Stimulated activated CD8-positive, alpha-beta memory T cell treated with anti-CD3 and anti-CD28 coated beads, Interleukin-15, amount 100 ng/mL, for 24 hours (primary cell): ENCODE measurements at places on chromosomes 6 and 20.

DNA sequence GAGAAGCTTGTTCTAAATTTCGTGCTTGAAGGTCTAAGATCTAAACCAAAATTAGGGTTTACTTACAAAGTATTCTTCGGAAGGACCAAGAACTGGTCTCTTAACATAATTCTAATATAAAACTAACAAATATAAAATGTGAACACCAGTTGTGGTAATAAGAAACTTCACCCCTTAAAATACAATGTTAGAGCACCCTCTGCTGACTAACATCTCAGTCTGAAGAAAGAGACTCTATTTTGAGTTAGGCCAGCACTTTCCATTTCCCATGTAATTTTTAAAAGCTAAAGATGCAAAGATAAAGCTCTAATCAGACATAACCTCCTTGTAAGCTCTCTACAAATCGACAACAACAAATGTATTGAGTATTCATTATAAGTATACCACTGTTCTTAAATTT, 24.6 kb downstream of the ATG5 start:
- no peak for DNase-seq

DNA sequence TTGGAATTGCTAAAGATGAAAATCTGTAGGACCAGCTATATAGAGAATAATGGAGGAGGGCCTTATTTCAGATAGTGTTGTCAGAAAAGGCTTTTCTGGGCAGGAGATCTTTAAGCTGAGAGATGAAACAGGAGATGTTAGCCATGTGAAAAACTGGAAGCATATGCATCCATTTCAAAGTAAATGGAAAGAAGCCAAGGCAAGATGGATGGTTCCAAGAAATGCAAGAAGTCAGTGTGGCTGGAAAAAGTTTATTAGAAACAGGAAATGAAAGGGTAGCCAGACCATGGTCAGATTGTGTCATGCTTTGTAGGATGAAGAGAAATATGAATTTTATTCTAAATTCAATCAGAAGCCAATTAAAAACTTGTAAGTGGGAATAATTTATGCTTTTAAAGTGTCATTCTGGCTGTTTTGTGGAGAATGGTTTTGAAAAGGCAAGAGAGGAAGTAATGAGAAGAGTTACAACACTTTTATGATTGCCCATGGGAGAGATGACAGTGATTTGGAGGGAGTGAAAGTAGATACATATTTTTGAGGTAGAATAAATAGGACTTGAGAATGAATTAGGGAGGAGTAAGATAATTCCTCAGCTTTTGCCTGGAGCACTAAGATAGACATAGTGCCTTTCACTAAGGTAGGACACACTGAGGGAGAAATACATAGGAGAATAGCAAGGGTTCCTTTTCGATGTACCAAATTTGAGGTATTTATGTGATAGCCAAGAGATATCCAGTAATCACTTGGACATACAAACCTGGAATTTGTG, 620.1 kb downstream of the HTR1B start:
- no peak for DNase-seq

- no peak for DNase-seq
These were observed 175.7 kb upstream of the SNX9 start for GRCh38 chr6:157647261-157647915.

DNA sequence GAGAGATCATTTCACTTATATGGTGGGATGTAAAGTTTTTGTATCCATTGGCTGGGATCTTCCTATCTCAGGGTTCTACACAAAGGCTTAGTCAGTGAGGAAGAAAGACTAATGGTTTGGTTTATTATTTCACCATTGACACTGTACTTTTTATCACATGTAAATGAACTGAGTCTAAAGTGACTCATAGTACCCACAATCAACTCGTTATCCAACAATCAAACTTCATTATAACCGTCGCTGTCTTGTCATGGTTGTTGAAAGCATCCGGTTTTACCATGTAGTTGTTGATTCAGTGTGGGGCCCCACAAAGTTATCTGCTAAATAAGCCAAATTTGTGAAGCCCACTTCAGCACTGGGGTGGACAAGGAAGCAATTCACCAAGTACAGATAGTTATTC, 55.8 kb upstream of the MTRF1L start:
- DNase-seq, result no peak

DNA sequence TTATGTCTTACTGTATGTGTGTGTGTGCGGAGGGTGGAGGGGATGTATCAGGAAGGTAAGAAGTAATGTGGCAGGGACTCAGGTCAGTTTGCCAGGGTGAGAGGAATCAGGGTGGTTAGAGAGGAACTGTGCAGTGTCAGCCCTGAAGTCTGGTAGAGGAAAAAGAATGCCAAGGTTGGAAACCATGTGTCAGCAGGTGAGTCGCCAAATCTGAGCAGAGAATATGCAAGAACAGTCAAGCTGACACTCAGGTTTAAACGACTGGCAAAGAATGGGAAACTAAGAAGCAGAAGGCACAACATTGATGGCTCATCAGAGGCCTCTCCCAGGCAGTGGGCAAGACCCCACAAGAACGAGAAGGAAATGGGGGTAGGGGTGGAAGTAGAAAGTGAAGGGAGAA, 107.5 kb upstream of the TBX18 start:
- no peak for DNase-seq

GRCh38 chr6:56555438-56555872, 87.2 kb downstream of the DST start:
- no peak for DNase-seq

GRCh38 chr6:89987140-89987539, 92.9 kb downstream of the GJA10 start:
- DNase-seq, result no peak

DNA sequence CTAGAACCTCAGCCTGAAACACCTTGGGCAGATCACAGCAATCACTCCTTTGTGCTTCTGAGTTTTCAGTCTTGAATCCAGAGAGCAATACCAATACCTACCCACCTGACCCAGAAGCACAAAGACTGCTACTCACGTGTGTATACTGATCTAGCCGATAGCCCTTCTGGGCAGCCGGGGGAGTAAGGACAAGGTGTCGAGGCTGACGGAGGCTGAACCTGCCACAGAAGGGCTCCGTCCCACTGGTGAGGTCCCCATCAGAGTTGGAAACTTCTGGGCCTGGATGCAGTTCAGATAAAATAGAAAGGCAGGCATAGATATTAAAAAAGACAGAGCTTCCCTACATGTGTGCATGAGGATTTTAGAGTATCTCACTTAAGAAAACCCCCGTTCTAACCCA, 32.0 kb downstream of the PKHD1 start:
- no peak for DNase-seq

DNA sequence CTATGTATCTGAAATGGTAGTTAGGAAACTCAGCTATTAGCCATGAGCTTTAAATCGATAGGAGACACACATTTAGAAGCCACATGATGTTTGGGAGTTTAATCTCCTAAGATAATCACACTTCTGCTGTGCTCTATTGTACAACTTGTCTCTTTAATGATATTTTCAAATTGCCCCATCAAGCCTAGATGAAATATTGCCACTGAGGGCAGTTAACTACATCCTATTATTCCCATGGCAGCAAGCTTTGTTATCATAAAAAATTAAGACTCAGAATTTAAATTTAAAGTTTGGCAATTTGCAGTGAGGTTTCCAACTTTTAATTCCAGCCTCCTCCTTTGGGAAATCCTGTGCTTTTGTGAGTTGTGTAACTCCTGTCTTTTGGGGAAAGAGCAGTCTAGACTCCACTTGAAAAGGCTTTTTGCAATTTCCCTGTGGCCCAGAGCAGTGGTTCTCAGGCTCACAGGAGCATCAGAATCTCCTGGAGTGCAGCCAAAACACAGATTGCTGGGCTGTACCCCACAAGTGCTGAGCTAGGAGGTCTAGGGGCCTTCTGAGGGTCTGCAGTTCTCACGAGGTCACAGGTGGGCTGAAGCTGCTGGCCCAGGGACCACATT, 792.4 kb downstream of the QKI start:
- no peak for DNase-seq

DNA sequence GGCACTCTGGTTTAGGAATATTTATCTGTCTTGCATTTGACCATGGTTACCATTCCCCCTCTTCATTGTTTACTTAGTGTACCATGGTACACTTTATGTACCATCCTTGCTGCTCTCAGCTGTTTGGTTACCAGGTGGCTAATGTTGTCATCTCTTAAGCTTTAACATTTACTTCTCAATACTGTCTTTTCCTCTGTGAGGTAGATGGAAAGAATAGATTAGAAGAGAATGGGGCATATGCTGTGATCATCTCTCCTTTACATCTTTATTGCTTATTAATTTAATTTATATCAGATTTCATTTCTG, 109.2 kb downstream of the NCOA3 start:
- no peak for DNase-seq

DNA sequence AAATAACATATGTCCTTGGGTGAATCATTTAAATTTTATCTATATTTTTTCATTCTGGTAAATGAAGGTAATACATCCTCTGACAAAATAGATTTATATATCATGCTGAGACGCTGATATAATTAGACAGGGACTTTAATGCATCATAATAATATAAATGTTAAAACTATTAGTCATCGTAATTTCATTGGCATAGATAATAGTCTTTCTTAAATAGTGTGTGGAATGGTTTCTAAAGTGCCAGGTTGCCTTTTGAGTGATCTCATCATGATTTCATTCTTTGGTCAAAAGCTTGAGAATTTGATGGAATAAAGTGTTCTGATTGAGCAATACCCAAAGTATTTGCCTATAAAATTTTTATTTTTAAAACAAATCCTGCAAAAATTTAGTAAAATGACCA, 43.2 kb upstream of the BMP5 start:
- no peak for DNase-seq

DNA sequence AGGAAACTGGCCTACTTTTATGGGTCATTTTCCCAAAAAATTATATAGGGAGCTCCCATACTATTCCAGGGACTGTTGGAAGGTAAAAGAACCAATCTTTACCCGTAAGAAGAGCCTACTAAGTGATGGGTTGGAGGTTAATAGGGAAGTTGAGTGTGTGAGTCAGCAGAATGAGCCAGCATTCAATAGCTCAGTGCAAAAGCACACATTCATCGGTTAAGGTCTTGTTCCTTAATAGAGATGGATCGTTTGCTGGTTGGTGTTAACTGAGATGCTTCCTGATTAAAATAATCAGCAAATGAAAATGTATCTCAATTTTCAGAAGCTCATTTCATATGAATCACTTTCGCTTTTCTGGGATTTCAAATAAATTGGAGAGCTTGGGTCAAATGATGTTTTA, 115.3 kb upstream of the MRPS10 start:
- DNase-seq, result no peak

GRCh38 chr6:125919618-125920017, 37.0 kb upstream of the HINT3 start:
- no peak for DNase-seq

- DNase-seq, result no peak
These were observed 9.3 kb downstream of the SLC9A8 start for GRCh38 chr20:49821870-49822331.

DNA sequence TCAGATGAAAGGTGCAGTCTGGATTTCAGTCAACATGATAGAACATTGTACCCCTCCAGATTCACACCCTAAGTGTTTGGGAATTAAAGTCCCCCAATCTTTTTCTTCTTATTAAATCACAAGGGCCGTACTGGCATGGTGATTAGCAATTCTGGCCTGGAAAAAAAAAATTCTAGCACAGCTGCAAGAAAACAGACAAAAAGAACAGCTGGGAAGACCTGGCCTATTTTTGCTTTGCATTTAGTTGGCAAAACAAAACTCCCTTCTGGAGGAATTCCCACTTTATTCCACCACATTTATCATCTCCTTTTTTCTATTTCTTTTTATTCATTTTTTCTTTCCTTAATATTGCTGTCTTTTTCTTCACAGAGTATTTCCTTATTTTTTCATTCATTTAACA, 39.8 kb upstream of the AKAP12 start:
- DNase-seq, result no peak
